Upper lobe of right lung (tissue), 1 donor: ENCODE measurements at places on chromosomes 12 and 14. TPM values are rescaled to one million over a fixed set of nuclear protein-coding genes. Genes with fewer than 3 reads are reported as not detected.

- no peaks in the 10 kb centered on the region for H3K36me3 ChIP-seq
- H3K4me3 ChIP-seq: no peak overlapping the region
- no peak for DNase-seq
- peaks cover 17% of the 10 kb centered on the region for H3K4me1 ChIP-seq
These were observed 84.1 kb upstream of the MED13L start for GRCh38 chr12:116361414-116362223.

DNA sequence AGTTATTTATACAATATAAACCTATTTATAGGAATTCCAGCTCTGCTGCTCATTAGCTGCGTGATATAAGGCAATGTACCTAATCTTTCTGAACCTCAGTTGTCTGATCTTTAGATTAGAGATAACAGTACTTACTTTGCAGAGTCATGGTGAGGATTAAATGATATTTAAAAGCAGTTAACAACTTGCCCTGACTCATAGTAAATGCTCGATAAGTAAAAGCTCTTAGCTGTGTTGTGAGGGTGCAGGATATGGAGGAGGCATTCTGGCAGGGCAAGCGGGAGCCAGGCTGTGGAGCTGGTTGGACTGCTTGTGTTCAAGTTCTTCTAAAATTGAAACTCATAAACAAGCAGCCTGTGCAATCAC, 140.0 kb upstream of the PRICKLE1 start:
- no peaks in the 10 kb centered on the region for H3K36me3 ChIP-seq
- no peaks in the 10 kb centered on the region for H3K27me3 ChIP-seq
- no peaks in the 10 kb centered on the region for H3K4me1 ChIP-seq
- no peak overlapping the region for H3K4me3 ChIP-seq

- no peak for DNase-seq
- H3K4me3 ChIP-seq: no peak overlapping the region
- H3K27me3 ChIP-seq: no peaks in the 10 kb centered on the region
- no peak overlapping the region for H3K27ac ChIP-seq
- H3K4me1 ChIP-seq: no peaks in the 10 kb centered on the region
These were observed 147.0 kb downstream of the SLC16A7 start for GRCh38 chr12:59742841-59743240.

DNA sequence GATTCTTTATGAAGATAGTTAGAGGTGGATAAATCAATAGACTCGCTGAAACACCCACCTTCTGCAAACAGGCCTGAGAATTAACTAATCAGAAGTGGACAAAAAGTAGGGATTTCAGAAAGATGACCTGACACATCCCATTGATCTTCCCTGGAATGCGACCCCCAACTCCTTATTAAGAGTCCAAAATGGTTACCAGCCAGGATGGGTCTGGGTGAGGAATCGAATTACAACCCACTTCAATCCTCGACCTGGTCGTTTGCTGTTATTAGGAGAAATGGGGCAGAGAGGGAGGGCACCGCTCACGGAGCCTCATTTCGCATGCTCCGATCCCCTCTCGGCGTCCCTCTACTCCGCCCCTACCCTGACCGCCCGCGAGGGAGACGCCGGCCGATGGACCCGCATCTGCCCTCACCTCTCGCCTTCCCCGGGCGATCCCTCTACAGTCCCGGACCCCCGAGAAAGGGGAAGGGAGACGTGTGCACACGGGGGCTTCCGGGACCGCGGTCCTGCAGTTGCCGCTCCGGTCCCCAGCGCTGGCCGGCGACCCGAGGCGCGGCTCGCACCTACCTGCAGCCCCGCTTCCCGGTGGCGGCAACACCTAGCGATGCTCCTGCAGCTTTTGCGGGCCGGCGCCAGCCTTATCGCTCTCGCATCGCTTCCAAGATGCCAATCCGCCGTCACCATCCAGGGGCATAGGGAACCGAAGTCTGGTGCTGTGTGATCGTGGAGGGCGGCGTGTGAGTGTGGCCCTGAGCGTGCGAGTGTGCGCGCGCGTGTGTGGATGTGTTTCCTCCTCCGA, 69.3 kb upstream of the USP15 start:
- DNase-seq: peak; percentile 59
- peak overlapping the region; percentile 29 for H3K4me3 ChIP-seq
- peaks cover 37% of the 10 kb centered on the region for H3K27me3 ChIP-seq
- no peaks in the 10 kb centered on the region for H3K36me3 ChIP-seq

The MYF5 gene
- total RNA-seq: not detected

The SLC17A8 gene
- total RNA-seq: 0.14 TPM

GRCh38 chr14:59038746-59039145, 149.7 kb upstream of the DAAM1 start:
- no peak overlapping the region for H3K27ac ChIP-seq
- no peak for DNase-seq
- no peak overlapping the region for H3K4me3 ChIP-seq
- no peaks in the 10 kb centered on the region for H3K27me3 ChIP-seq
- no peaks in the 10 kb centered on the region for H3K36me3 ChIP-seq

GRCh38 chr12:107537464-107538119, 148.0 kb upstream of the PWP1 start:
- no peaks in the 10 kb centered on the region for H3K36me3 ChIP-seq
- H3K27me3 ChIP-seq: no peaks in the 10 kb centered on the region
- no peaks in the 10 kb centered on the region for H3K4me1 ChIP-seq
- no peak for DNase-seq

GRCh38 chr14:96051642-96052540, 12.7 kb downstream of the C14orf132 start:
- no peaks in the 10 kb centered on the region for H3K4me1 ChIP-seq
- H3K36me3 ChIP-seq: peaks cover 12% of the 10 kb centered on the region
- H3K4me3 ChIP-seq: no peak overlapping the region
- H3K27ac ChIP-seq: no peak overlapping the region
- DNase-seq: no peak

The LHX5 gene
- not detected for total RNA-seq

- peak; percentile 91 for DNase-seq
- H3K36me3 ChIP-seq: no peaks in the 10 kb centered on the region
- H3K27me3 ChIP-seq: no peaks in the 10 kb centered on the region
- peak within 1 kb of the TSS; percentile 81 for H3K4me3 ChIP-seq
- H3K4me1 ChIP-seq: peaks cover 13% of the 10 kb centered on the region
These were observed at the start of gene VSIG10 for GRCh38 chr12:118103601-118104382. Gene VSIG10, minus strand, starts transcription at chr12:118104011. Its CDS starts 340 bp downstream, at chr12:118103671.

DNA sequence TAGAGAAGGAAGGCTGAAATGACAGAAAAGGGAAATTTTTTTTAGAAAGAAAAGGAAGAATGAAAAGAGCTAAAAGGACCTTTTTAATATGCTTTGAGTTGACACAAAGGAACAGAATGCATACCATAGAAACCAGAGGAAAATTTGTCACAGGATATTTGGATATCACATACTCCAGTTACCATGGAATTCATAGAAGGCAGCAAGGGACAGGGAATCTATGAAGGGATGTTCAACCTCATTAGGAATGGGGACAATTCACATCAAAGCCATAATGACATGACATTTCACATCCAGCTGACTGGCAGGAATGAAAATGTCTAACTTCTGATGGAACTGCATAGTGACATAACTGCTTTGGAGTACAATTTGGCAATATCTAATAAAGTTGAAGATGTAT, 469.4 kb downstream of the CCER1 start:
- no peak overlapping the region for H3K4me3 ChIP-seq
- H3K27ac ChIP-seq: no peak overlapping the region
- H3K36me3 ChIP-seq: no peaks in the 10 kb centered on the region

GRCh38 chr12:27434673-27435565, 11.6 kb upstream of the SMCO2 start:
- no peak overlapping the region for H3K4me3 ChIP-seq
- H3K27me3 ChIP-seq: no peaks in the 10 kb centered on the region
- no peaks in the 10 kb centered on the region for H3K36me3 ChIP-seq
- DNase-seq: no peak
- H3K27ac ChIP-seq: no peak overlapping the region

DNA sequence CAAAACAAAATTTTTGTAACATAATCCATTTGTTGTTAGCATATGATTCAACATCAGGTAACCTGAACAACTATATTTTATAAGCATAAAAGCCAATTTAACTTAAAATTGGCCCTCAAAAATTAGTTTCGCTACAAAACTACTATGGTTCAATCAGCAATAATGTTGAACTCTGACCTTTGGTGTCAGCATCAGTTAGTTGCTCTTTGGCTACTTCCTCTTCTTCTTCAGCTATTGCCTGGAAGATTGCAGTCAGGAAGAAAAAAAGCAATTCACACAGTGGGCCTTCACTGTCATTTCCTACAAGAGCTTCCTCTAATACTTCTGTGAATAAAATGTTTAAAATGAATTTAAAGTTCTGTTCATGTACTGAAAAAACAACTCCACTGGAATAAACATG, 78.2 kb upstream of the CFL2 start:
- H3K27ac ChIP-seq: no peak overlapping the region
- peaks cover 58% of the 10 kb centered on the region for H3K36me3 ChIP-seq
- no peak for DNase-seq
- no peak overlapping the region for H3K4me3 ChIP-seq
- no peaks in the 10 kb centered on the region for H3K4me1 ChIP-seq

The TPPP2 gene
- total RNA-seq: not detected

DNA sequence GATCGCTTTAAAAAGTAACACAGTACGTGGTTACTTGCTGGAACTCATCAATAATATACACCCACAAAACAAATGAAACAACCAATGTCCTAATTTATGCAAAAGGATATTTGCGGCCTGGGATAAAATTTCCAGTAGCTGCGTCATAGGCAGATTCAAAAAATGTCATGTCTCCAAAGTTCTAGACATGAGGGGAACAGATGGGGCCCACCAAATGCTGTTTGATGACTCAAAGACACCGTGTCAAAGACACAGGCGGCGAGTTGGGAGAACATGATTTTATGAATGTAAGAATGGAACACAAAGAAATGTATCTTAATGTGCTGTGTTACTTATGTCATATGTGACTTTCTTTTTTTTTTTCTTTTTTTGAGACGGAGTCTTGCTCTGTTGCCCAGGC, 34.3 kb upstream of the NCOR2 start:
- H3K27me3 ChIP-seq: no peaks in the 10 kb centered on the region
- DNase-seq: no peak
- H3K36me3 ChIP-seq: no peaks in the 10 kb centered on the region
- H3K4me1 ChIP-seq: no peaks in the 10 kb centered on the region
- no peak overlapping the region for H3K27ac ChIP-seq

The VDR gene
- 28.7 TPM for total RNA-seq

The C14orf39 gene
- total RNA-seq: not detected

DNA sequence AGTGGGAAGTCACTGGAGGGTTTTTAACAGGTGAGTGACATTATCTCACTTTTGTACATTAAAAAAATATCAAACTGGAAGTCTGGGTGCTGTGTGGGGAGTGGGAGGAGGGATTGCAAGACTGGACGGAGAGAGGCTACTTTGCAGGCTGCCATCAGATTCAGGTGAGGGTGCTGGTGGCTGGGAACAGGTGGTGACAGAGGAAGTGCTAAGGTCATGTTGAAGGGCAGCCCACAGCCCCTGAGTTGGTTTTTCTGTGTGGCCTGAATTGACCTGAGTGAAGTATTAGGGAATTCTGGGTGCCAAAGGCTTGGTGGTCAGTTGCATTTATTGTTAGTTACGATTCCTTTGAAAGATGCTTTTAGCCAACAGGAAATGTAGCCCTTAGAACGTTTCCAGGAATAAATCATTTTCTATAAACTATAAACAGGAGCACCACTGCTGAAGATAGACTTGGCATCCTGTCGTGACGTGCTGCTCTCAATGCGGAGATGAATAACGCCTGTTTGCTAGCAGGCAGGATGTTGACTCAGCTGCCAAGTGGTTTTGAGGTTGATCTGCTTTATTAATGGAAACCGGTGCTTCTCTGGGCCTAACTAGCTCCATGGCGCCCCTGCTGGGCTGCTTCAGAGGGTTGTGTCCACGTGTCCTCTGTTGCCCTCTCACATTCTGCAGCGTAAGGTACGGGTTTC, 707.5 kb upstream of the TMEM132C start:
- H3K4me1 ChIP-seq: peaks cover 5% of the 10 kb centered on the region
- no peak overlapping the region for H3K4me3 ChIP-seq
- H3K27ac ChIP-seq: no peak overlapping the region
- H3K36me3 ChIP-seq: no peaks in the 10 kb centered on the region

- H3K36me3 ChIP-seq: no peaks in the 10 kb centered on the region
- peak overlapping the region; percentile 55 for H3K27ac ChIP-seq
- H3K4me1 ChIP-seq: peaks cover 46% of the 10 kb centered on the region
These were observed 73.2 kb downstream of the HSD17B6 start for GRCh38 chr12:56836317-56836716.

The ANKS1B gene
- 5.3 TPM for total RNA-seq

DNA sequence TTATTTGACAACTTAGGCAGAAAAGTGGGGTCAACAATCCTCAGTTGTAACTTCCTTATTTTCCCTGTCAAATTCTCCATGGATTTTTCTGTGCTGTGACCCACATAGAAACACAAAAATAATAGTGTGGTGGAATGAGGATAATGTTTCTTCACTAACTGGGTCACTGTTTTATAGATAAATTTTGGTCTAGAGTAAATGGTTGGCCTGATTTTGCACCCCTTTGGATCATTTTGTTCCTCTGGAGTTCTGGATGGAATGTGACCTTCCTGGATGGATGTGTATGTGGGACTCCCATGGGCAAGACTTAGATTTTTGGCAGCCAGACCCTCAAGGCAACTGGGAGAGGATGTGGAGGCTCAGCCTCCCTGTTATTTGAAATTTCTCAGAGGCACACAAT, 52.7 kb upstream of the RNU6-8 start:
- no peaks in the 10 kb centered on the region for H3K27me3 ChIP-seq
- no peaks in the 10 kb centered on the region for H3K36me3 ChIP-seq
- H3K4me3 ChIP-seq: no peak overlapping the region
- DNase-seq: no peak

The RNU4-1 gene
- total RNA-seq: 2,477 TPM

- H3K36me3 ChIP-seq: peaks cover 60% of the 10 kb centered on the region
- no peak overlapping the region for H3K4me3 ChIP-seq
- DNase-seq: no peak
- H3K27me3 ChIP-seq: no peaks in the 10 kb centered on the region
These were observed 174.0 kb downstream of the ITPR2 start for GRCh38 chr12:26658991-26659390.

DNA sequence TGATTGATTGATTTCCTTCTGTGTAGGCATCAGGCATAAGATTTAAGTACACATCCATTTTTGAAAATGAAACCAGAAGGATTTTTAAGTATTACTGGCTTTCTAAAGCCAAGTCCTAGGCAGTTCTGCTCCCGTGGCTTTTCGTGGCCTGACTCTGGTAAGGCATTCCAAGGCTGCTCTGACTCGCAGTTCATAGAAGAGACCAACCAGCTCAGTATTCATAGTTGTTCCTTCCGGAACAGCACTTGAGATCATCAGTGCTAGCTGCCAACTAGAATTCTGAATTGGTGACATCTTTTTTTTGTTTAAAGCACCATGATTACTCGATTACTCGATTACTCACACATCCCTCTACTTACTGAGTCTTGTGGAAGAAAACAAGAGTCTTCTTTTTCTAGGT, 25.9 kb downstream of the SUDS3 start:
- H3K27ac ChIP-seq: no peak overlapping the region
- no peak overlapping the region for H3K4me3 ChIP-seq
- H3K27me3 ChIP-seq: no peaks in the 10 kb centered on the region
- peaks cover 83% of the 10 kb centered on the region for H3K36me3 ChIP-seq
- no peak for DNase-seq

DNA sequence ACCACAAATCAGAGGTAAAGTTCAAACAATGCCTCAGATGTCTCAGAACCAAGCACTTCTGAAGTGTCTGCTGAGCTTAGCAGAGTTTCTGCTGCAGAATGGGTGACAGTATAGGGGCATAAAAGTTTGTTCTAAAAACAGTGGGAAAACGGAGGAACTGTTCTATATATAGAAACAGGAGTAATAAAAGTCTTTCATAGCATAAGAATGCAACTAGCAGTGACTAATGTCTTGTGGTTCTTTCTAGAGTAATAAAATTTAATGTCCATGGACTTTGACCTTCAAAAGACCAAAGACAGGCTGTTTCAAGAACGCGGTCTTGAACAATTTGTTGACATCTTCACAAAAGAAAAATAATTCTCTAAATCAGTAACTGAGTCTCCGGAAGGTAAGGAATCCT, 107.5 kb upstream of the FAR2 start:
- H3K27ac ChIP-seq: no peak overlapping the region
- no peaks in the 10 kb centered on the region for H3K36me3 ChIP-seq
- no peaks in the 10 kb centered on the region for H3K27me3 ChIP-seq
